Neural progenitor cell (in vitro differentiated cells): ENCODE measurements at places on chromosomes 5 and 9.

GRCh38 chr9:97773723-97774122, 76.6 kb upstream of the XPA start:
- no peak overlapping the region for H3K4me3 ChIP-seq
- no peak overlapping the region for H3K27ac ChIP-seq
- peaks cover 58% of the 10 kb centered on the region for H3K27me3 ChIP-seq
- H3K36me3 ChIP-seq = no peaks in the 10 kb centered on the region

DNA sequence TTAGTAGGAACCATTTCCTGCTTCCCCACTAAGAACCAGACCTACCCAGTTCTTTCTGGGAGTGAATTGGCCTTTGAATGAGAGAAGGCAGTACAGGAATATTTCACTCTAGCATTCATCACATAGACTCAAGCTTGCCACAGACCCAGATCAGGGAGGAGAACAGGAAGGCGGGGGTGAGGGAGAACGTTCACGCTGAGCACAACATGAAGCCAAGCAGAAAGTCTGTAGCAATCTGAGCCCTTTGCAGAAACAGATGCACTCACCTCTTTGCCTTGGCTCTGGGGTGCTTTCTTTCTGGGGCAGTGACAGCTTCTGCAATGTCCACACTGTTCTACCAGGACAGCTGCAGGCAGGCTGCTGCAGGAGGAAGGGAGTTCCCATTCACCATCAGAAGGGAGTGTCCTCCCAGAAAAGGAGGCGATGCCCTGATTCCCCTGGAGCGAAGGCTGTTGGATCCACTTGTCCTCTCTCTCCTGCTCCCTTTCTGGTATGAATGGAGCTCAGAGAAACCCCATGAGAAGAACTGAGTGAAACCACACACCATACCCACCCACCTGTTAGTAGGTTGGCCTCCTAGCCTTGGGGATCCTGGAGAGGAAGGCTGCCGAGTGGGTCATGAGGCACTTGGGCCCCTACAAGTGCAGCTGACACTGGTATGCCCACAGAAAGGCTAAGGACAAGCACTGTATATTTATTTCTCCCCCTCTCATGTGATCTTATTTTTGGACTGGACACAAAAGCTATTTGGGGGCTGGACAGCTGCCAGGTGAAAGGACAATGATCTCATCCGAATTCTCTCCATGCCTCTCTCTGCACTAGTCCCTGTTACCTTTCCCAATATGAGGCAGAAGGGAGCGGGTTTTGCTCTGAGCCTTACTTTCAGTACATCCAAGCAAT, 11.7 kb upstream of the FGF1 start:
- no peak overlapping the region for H3K27ac ChIP-seq
- peaks cover 5% of the 10 kb centered on the region for H3K4me1 ChIP-seq
- no peaks in the 10 kb centered on the region for H3K36me3 ChIP-seq

DNA sequence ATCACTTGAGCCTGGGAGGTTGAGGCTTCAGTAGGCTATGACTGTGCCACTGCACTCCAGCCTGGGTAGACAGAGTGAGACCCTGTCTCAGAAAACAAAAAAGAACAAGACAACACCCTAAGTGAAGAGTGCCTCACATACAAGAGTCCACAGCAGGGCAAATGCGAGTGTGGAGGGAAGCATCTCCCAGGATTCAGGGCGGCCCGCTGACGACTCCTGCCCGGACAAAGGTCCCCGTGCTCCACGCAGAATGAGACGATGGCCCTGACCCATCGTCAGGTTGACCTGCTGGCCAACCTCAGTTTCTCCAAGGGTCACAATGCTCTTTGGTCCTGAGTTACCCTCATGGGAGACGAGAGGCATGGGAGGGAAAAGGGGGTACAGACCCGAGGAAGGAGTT, 18.3 kb downstream of the MRNIP start:
- H3K27me3 ChIP-seq = no peaks in the 10 kb centered on the region
- no peak overlapping the region for H3K27ac ChIP-seq
- no peaks in the 10 kb centered on the region for H3K4me1 ChIP-seq
- H3K4me3 ChIP-seq = no peak overlapping the region
- no peak for DNase-seq

DNA sequence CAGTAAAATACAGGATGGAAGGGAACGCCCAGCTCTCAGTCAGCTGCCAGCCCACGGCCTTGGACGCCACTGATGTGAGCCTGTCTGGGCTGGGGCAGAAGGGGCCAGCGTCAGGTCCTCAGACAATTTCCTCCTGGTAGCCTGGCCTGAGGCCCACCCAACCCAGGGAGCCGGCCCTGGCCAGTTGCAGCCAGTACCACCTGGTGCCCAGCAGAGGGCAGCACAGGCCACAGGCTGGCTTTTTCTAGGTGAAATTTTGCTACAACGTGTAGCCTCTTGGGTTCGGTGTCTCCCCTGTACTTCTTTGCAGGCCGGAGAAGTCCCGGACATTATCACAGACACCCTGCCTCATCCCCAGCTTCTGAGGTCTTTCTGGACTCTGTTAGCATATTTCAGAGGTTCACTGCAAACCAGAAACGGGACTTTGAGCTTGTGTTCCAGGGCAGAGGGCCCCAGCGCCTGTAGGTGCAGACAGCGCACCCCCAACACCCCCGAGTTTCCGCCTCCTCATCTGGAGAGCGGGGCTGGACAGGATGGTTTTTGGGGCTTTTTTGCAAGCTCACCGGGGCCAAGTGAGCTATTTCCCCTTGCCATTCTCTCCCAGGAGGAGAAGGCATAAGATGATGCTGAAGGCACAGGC, 45.9 kb upstream of the KCNMB1 start:
- peak; percentile 78 for DNase-seq
- H3K4me1 ChIP-seq = peaks cover 23% of the 10 kb centered on the region
- no peaks in the 10 kb centered on the region for H3K27me3 ChIP-seq

DNA sequence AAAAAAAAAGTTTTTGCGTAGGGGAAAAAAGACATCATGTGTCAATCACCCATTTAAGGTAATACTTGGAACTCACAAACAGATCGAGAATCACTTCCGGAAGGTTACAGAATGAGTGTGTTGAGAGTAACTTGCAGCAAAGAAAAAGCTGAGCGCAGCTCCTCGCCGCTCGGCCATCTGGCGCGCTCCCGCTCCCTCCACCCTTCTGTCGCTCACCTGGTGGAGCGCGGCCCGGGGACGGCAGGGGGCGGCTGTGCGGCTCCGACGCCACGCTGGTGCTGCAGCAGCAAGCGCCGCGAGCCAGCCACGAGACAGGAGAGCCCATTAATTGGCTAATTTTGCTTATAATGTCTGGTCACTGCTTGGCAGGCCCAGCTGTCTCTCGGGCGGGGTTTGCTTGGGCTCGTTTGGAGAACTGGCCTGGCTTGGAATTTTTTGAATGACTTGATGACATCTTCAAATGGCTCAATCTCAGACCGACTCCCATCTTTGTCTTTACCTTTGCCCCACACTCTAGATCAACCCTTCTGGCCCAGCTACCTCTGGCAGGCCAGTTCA, 601.8 kb downstream of the CCDC171 start:
- no peaks in the 10 kb centered on the region for H3K36me3 ChIP-seq
- peaks cover 32% of the 10 kb centered on the region for H3K27me3 ChIP-seq
- H3K4me3 ChIP-seq = peak overlapping the region; percentile 36
- peak; percentile 84 for DNase-seq
- peaks cover 17% of the 10 kb centered on the region for H3K4me1 ChIP-seq
- no peak overlapping the region for H3K27ac ChIP-seq

DNA sequence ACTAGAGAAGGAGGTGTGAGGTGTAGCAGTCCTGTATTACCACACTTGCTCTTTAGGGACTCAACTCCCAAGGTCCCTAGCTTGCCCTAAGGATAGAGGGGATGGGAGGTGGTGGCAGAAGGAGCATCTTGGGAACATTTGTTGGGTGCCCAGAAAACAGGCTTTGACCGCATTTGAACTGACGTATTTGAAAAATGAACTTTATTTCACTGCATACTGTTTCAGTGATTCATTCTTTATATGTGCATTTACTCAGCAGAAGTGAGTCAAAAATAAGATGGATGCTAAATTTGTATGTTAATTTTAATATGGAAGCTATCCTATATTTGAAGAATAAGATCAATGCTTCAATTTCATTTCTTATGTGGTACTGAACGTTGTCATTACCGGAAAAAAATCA, 18.7 kb downstream of the DMRT3 start:
- H3K4me3 ChIP-seq = no peak overlapping the region
- H3K27me3 ChIP-seq = peaks cover 31% of the 10 kb centered on the region
- H3K4me1 ChIP-seq = no peaks in the 10 kb centered on the region
- H3K36me3 ChIP-seq = no peaks in the 10 kb centered on the region
